ENCODE measurements at places on chromosomes 6 and 20.

DNA sequence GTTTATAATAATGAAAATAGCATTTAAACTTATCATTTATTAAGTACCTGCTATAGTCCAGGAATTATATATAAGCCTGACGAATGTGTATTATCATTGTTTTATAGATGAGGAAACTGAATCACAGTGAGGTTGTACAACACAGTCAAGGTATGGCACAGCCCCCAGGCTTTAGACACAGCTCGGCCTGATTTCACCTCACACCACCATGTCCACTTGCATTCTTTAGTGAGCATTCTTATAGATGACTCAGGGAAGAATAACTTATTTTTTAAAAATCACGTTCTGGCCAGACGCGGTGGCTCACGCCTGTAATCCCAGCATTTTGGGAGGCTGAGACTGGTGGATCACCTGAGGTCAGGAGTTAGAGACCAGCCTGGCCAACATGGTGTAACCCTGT is 289.0 kb downstream of the SYNE1 start:
- DNase-seq, result no peak

GRCh38 chr6:5679270-5679669 is 327.5 kb downstream of the NRN1 start:
- DNase-seq, result no peak

- no peak for DNase-seq
Measured at GRCh38 chr6:73560853-73561407, 40.1 kb upstream of the EEF1A1 start.

GRCh38 chr20:45344168-45344860 is 3.9 kb downstream of the SDC4 start:
- DNase-seq, result peak; percentile 31

- DNase-seq, result no peak
Measured at GRCh38 chr6:7486951-7487350, 54.5 kb upstream of the DSP start.

DNA sequence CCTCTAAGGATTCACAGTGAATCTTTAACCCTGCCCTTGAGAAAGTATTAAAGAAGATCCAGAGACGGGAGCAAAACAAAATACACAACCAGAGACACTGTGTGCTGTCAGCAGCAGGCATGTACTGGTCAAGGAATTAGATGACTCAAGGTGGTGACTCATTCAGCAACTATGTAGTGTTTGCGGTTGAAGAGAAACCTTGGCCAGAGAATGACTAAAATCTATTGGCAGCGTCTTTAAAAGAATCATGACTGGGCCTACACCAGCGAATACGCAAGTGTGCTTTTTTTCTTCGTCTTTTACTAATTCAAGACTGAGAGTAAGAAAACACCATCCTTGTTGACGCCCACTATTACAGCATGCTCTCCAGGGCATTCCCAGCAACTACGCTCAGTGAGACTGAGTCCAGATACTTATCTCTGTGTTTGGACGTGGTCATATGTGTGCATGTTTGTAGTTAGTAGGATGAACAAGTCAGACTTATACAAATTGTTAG is 72.4 kb upstream of the BACH2 start:
- no peak for DNase-seq

DNA sequence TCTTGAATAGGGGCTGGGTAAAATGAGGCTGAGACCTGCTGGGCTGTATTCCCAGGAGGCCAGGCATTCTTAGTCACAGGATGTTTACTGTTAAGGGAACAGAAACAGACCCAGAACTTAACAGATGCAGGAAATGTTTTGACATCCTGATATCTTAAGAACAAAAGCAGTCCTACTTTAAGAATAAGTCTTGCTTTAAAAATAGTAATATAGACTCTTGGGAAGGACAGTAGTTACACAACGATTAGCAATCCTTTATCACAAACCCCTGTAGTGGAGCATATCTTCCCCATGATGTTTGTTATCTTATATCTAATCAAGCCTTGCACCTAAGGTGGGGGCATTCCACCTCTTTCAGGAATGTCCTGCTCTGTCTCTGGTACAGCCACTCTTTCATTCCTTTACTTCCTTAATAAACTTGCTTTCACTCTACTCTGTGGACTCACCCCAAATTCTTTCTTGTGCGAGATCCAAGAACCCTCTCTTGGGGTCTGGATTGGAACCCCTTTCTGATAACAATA is 493.7 kb upstream of the SULF2 start:
- DNase-seq, result no peak

DNA sequence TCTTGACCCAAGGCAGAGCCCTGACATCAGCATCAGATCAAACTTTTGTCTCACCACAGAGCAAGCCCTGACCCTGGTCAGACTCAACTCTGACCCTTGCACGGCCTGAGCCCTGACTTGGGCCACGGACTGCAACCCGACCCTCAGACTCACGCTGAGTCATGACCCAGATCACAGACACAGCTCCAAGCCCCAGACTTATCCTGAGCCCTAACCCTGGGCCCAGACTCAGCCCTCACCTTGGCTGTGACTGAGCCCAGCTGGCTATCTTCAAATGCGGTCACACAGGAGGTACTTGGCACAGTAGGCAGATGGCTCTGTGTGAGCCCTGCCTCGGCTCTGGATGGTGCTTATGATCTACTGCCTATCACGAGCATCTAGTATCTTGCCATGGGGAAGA is 602.3 kb downstream of the PTPRT start:
- DNase-seq, result no peak

GRCh38 chr6:150510576-150510975 is 89.1 kb upstream of the PLEKHG1 start:
- no peak for DNase-seq

DNA sequence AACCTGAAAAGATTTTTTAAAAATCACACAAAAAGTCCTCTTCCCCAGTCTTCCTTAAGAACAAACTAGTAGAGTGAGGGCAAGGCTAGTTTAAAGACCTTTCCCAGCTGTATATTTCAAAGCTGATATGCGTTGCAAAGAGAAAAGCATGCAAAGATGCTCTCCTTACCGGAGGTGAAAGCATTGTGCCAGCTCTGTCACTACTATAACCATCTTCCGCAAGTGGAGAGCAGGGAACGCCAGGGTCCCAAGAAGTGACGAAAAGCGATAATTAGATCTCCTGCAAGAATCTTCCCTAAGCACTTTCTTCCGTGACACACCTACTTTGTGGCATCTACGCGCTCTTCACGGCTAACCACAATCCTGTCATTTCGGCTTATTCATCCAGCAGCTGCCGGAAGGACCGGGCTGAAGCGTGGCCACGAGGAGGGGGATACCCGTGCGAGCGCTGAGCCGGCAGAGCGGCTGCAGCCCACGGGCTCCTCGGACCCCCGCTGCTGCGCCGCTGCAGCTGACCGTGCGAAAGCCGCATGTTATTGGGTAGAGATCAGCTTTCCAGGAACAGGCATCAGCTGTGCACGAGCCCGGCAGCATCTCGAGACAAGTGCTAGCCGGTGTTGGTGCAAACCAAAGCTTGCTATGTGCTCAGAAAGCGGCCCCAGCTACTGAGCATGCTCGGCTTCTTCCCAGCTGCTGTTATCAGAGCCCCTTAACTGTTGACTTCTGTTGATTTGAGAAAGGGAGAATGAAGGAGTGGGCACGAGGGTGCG is 57.2 kb upstream of the ARHGAP18 start:
- no peak for DNase-seq

DNA sequence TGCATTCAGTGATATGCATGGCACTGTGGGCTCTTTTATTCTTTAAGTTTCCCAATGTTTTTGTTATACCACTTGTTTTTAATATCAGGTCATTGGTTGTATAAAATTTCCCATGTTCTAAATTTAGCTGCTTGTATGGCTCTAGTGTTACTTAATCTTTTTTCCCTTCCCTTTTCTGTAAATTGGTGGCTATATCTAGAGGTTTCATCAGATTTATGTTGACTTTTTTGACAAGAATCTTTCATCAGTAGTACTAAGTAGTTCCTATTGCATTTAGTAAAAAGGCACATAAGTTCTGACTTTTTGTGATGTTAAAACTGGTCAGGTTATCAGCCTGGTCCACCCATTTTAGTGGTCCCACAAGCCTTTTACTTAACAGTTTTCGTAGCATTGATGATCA is 51.1 kb downstream of the MMS22L start:
- no peak for DNase-seq

GRCh38 chr6:11258260-11259237 is 26.1 kb upstream of the NEDD9 start:
- DNase-seq, result no peak

GRCh38 chr20:37928996-37929682 is 26.2 kb downstream of the VSTM2L start:
- DNase-seq, result no peak

DNA sequence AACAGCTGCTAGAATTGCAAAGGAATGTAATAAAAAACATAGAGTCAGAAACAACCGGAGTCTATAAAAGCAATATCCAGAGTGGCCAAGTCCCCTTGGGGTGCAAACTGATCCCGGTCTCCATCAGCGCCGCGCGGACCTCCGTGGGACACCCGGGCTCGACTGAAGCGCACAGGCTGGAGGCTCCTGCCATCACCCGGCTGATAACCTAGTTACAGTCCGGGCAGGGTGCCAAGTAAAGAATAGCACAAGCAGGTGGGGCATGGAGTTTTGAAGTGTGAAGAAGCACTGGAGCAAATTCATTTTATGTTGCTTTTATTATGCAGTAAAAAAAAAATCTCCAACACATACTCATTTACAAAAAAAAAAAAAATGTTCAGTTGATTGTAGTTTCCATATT is 205.1 kb upstream of the GMDS start:
- peak; percentile 95 for DNase-seq

DNA sequence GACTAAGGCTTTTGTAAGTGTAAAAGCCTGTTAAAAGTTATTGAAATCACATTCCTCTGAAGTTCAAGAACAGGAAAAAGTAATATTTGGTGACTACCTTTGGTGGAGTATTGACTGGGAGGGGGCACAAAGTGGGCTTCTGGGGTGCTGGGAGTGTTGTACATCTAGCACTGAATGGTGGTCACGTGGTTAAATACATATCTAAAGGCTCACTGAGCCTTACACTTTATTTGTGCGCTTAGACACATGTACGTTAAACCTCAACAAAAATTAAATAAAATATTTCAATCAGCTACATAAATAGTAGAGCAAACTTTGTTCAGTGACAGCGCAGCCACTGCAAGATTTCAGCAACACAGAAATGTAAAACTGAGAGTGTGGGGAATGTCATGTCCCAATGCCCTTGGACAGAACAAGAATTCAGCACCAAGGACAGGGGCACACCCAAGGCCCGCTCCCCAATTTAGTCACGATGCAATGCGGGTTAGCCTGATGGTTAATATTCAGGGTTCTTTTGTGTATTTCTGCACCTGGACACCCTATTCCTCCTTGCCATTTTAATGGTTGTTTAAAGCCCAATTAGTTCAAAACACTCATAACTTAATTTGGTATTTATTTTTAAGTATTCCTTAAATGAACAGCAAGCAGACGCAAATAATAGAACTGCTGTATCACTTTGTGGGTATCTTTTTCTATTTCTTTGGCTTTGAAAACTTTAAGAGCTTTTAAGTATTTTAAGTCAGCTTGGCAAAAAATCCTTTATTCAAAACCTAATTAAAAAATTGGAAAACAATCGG is 37.4 kb downstream of the ANGPT4 start:
- no peak for DNase-seq

- no peak for DNase-seq
Measured at GRCh38 chr20:53405139-53405538, 188.5 kb downstream of the ZNF217 start.

DNA sequence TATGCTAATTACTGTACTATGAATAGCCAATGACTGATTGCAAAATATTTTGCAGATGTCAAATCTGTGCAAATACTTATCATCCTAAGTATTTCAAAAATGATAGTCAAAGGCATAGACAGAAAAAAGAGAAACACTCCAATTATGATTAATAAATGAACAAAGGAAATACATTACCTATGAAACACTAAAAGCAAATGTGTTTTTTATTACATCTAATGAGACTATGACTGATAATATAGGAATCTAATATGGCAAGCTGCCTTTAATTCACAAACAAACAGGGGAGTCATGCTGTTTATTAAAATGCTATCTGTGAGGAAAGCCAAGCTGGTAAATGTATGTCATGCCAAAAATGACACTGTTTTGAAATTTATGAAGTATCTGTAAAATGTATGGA is 713.2 kb upstream of the NRSN1 start:
- DNase-seq, result no peak

DNA sequence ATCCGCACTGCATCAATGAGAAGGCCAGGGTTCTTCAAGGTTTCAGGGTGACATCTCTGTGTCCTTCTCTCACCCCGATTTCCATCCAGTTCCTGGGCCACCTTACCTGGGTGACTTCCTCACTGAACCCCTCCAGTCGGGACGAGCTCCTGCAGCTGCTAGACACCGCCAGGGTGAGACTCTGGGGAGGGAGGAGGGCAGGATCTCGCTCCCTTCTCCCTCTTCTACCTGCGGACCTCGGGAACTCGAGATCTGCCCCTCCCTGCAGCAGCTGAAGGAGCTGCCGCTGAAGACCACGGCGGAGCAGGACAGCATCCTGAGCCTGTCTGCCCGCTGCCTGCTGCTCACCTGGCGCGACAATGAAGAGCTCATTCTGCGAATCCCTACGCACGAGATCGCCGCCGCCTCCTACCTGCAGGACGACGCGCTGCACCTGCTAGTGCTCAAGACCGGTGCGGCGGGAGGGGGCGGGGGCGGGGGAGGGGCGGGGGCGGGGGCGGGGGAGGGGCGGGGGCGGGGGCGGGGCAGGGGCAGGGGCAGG is 7.5 kb downstream of the CCM2L start:
- DNase-seq, result peak; percentile 77

DNA sequence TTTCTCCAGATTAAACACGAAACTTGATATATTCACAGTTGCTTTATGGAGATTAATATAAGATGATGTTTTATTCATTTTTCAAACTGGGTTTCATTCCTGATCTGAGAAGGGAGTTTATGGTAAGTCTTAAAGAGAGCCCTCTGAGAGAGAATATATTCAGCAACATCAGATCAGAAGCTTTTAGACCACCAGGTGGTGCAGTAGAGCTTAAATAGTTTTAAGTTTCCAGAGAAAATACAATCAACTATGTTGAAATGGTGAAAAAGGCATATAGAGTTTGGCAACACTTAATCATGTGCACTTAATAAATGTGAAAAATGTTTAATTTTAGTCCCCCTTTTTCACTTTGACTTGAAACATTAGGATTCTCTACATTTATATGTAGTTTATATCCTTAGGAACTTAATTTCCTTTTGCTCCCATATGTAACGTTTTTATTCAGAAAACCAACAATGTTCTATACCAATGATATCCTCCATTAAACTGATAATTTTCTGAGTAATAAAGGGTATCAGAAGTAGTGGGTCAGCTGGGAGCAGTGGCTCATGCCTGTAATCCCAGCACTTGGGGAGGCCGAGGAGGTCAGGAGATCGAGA is 86.4 kb upstream of the CLDN20 start:
- DNase-seq, result peak; percentile 51

Measured in NCI-H2029 treated with DMSO at 0.1 percent for 48 hours (cell line).